ENCODE measurements at places on chromosomes 16 and 17.

GRCh38 chr17:2204393-2204792 lies 99.2 kb downstream of the SMG6 start:
- no peaks in the 10 kb centered on the region for H3K4me1 ChIP-seq
- H3K27me3 ChIP-seq = no peaks in the 10 kb centered on the region
- no peak overlapping the region for H3K4me3 ChIP-seq
- H3K36me3 ChIP-seq = no peaks in the 10 kb centered on the region
- H3K27ac ChIP-seq = no peak overlapping the region

- no peaks in the 10 kb centered on the region for H3K27me3 ChIP-seq
- H3K27ac ChIP-seq = no peak overlapping the region
- DNase-seq = no peak
- H3K36me3 ChIP-seq = no peaks in the 10 kb centered on the region
- H3K4me1 ChIP-seq = peaks cover 2% of the 10 kb centered on the region
These were observed 39.7 kb downstream of the TBCD start for GRCh38 chr17:82791532-82791931.

DNA sequence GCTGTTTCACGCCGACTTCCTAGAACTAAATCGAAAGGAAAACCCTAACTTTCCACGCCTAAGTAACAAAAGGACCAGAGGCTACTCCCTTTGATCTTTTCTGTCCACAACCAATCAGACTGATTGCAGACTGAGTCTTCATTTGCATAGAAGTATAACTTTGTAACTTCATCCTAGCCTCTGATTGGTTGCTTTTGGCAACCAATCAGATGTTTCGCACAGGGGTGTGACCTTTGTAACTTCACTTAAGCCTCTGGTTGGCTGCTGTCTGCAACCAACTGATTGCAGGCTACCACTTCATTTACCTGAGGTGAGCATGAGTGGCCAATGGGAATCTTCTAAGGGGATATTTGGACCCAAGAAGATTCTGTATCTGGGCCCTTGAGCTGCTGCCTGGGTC lies 17.4 kb upstream of the ICAM2 start:
- no peaks in the 10 kb centered on the region for H3K4me1 ChIP-seq
- H3K27me3 ChIP-seq = no peaks in the 10 kb centered on the region
- H3K27ac ChIP-seq = no peak overlapping the region
- H3K36me3 ChIP-seq = no peaks in the 10 kb centered on the region
- no peak for DNase-seq
- no peak overlapping the region for H3K4me3 ChIP-seq

- DNase-seq = no peak
- no peaks in the 10 kb centered on the region for H3K4me1 ChIP-seq
- H3K36me3 ChIP-seq = no peaks in the 10 kb centered on the region
- no peak overlapping the region for H3K4me3 ChIP-seq
These were observed 123.5 kb downstream of the CBLN1 start for GRCh38 chr16:49158029-49158642.

DNA sequence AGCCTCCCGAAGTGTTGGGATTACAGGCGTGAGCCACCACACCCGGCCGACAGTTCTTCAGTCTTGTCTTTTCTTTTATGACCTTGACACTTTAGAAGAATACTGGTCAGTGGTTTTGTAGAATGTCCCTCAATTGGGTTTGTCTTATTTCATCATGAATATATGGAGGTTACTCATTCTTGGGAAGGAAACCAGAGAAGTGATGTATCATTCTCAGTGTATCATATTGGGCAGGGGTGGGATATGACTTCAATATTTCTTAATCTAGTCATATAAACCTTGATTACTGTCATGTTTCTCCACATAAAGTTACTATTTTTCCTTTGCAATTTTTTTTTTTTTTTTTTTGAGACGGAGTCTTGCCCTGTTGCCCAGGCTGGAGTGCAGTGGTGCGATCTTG lies 36.9 kb downstream of the SNTB2 start:
- H3K36me3 ChIP-seq = no peaks in the 10 kb centered on the region
- no peak overlapping the region for H3K4me3 ChIP-seq
- H3K27ac ChIP-seq = no peak overlapping the region
- H3K27me3 ChIP-seq = no peaks in the 10 kb centered on the region
- H3K4me1 ChIP-seq = no peaks in the 10 kb centered on the region
- no peak for DNase-seq

GRCh38 chr16:30912794-30913412 lies 10.5 kb upstream of the FBXL19 start:
- no peak overlapping the region for H3K27ac ChIP-seq
- H3K4me3 ChIP-seq = no peak overlapping the region
- H3K4me1 ChIP-seq = no peaks in the 10 kb centered on the region
- DNase-seq = no peak
- H3K36me3 ChIP-seq = no peaks in the 10 kb centered on the region

DNA sequence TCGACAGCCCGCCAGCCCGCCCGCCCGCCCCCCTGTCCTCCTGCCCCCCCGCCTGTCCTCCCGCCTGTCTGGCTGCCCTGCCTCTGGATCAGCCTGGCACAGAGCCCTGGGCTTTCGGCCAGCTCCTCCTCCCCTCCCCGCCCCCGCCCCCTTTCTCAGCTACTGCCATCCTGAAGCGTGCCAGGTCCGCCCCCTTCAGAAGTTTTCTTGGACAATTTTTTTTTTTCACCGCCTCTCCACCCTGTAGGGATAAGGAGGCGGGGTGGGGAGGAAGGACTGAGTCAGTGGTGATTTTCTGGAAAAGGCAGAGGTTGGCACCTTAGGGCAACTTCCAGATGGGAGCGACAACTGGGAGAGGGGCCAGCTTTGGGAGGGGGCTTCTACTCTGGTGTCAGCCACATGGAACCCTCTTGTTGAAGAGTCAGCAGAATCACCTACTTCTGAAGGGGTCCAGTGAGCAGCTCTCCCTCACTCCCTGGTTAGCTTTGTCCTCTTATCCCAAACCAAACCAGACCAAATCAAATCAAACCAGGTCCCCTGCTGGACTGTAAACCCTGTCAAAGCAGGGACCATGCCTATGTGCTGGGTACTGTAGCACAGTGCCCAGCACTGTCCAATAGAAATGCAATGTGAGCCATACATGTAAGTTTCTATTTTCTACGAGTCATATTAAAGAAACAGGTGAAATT lies 19.7 kb downstream of the IGF2BP1 start:
- no peak overlapping the region for H3K27ac ChIP-seq
- H3K4me3 ChIP-seq = no peak overlapping the region
- no peaks in the 10 kb centered on the region for H3K36me3 ChIP-seq

DNA sequence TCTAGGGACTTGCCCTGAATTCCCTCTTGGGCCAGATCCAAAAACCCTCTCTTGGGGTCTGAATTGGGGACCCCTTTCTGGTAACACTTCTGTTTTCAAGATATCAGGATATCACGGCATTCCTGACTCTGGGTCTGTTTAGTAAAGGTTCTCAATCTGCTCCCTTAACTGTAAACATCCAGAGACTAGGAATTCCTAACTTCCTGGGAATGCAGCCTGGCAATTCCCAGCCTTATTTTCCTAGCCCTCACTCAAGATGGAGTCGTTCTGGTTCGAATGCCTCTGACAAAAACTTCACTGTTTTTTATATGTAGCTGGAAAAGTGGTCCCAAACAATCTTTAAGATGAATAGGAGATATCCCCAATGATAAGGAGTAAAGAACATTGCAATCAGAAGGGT lies 141.6 kb upstream of the XYLT1 start:
- H3K4me1 ChIP-seq = no peaks in the 10 kb centered on the region
- no peak overlapping the region for H3K4me3 ChIP-seq
- no peaks in the 10 kb centered on the region for H3K27me3 ChIP-seq
- DNase-seq = no peak
- H3K27ac ChIP-seq = no peak overlapping the region

- peak overlapping the region; percentile 86 for H3K4me3 ChIP-seq
- no peaks in the 10 kb centered on the region for H3K27me3 ChIP-seq
- no peak for DNase-seq
- H3K27ac ChIP-seq = peak overlapping the region; percentile 76
- no peaks in the 10 kb centered on the region for H3K36me3 ChIP-seq
These were observed 615 bp downstream of the PHKG2 start for GRCh38 chr16:30748634-30749445.

DNA sequence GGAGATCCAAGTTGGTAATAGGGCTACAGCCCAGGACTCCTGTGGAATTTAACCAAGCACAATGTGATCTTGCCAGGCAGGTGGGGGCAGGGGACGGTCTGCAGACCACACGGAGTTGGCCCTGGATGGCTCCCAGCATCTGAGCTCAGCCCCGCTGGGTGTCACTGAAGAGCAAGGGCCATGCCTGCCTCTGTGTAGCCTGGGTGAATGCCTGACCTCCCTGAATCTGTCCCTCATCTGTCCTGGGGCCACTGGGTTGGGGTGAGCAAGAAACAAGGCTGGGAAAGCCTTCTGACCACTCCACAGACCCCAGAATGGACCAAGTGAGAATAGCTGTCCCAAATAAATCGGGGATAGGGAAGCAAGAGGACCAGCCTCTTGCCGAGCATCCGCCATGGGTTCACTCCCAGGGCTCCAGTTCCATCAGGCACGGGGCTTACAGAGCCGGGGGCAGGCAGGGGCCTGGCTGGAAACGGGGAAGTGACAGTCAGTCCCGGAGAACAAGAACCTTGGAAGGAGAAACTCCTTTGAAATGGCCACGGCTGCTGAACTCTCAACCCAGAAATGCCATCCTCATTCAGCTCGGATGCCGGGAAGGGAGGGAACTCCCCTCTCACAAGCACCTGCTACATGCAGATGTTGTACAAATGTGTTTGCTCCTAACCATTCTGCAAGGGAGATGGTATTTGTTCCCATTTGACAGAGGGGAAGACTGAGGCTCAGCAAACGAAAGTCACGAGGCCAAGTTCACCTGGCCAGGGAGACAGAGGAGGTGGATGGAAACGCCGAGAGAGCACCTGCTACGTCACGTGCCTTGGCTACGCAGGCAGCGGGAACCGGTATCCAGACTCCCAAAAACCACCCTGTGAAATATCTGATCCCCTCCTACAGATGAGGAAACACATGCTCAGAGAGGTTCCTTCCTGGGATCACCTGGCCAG lies 50.0 kb downstream of the RMI2 start:
- no peak overlapping the region for H3K27ac ChIP-seq
- H3K4me1 ChIP-seq = no peaks in the 10 kb centered on the region
- no peak overlapping the region for H3K4me3 ChIP-seq
- H3K36me3 ChIP-seq = no peaks in the 10 kb centered on the region

- no peaks in the 10 kb centered on the region for H3K36me3 ChIP-seq
- H3K4me3 ChIP-seq = no peak overlapping the region
- no peak for DNase-seq
- H3K4me1 ChIP-seq = no peaks in the 10 kb centered on the region
These were observed 21.1 kb upstream of the KRT24 start for GRCh38 chr17:40724656-40725055.

DNA sequence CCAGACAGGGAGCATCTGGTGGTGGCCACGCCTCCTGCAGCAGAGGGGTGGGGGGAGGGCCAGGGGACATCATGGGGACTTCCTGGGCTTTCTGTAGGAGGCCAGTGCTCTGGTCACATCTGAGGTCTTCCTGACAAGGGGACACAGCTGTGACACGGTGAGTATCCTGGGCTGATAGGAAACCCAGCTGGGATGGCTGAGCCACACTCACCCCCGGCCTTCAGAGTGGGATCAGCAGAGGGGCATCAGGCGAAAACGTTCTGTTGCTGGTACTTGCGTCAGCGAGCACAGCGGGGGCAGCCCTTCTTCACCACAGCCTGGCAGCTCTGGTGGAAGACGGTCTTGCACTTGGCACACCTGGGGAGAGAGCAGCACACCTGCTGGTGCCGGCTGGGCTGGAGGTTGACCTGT lies 122.9 kb upstream of the SMURF2 start:
- no peak for DNase-seq
- H3K4me3 ChIP-seq = no peak overlapping the region
- no peaks in the 10 kb centered on the region for H3K36me3 ChIP-seq

DNA sequence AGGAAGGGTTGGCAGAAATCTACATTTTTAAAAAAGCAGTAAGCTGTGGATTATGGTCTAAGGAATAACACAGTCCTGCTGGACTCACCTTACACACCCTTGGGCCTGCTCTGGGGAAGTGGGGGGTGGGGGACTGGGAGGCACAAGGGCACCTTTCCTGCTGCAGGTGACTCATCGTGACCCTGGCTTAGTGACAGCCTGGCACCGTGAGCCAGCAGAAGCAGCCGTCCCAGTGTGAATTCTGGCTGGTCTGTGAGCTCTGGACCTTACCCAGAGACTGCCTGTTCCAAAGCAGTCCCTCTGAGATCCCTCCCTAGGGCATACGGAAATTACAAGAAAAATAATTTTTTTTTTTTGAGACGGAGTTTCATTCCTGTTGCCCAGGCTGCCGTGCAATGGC lies 4.2 kb upstream of the CRK start:
- no peaks in the 10 kb centered on the region for H3K36me3 ChIP-seq
- H3K27me3 ChIP-seq = no peaks in the 10 kb centered on the region
- no peaks in the 10 kb centered on the region for H3K4me1 ChIP-seq
- peak overlapping the region; percentile 41 for H3K27ac ChIP-seq

DNA sequence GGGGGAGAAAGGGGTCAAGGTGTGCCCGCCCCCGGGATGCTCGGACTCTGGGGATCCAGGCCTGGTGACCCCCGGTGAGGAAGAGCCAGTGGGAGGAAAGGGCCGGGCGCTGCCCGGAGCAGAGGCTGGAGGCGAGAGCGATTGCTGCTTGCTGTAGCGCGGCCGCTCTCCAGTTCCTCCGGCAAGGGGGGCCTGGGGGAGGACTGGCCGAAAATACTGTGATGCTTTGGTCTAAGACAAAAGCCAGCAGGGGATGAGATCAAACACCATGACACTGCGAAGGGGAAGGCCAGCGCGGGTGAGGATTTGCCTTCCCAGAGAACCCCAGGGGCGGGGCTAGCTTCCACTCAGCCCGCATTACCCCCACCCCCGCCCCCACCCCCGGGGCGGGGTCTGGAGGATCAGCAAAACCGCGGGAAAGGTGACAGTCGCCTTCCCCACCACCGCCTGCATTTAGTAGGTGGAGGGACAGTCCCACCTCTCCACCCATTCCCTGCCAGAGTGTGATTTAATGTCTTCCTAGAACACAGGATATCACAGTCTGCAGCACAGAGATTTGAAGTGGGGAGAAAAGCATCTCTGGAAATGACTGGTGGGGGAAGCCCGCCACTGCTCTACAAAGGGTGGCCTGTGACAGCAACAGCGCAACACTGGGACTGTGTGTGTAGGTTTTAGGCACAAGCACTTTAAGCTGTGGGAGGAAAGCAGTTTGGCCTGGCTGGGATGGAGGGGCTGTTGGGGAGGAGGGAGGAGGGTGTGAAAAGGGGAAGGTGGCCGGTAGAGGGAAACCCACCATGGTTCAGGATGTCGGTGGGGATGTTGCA lies 25.7 kb downstream of the MRC2 start:
- H3K36me3 ChIP-seq = no peaks in the 10 kb centered on the region
- peaks cover 5% of the 10 kb centered on the region for H3K4me1 ChIP-seq
- H3K4me3 ChIP-seq = peak overlapping the region; percentile 39
- no peak for DNase-seq

- no peak overlapping the region for H3K27ac ChIP-seq
- H3K36me3 ChIP-seq = no peaks in the 10 kb centered on the region
- no peak overlapping the region for H3K4me3 ChIP-seq
- no peak for DNase-seq
These were observed 33.6 kb downstream of the SEC14L5 start for GRCh38 chr16:4991754-4992153.
